Activated naive CD4-positive, alpha-beta T cell treated with Interleukin-2 at 50 U/mL for 16 hours (primary cell): ENCODE measurements at places on chromosomes 16 and 17.

DNA sequence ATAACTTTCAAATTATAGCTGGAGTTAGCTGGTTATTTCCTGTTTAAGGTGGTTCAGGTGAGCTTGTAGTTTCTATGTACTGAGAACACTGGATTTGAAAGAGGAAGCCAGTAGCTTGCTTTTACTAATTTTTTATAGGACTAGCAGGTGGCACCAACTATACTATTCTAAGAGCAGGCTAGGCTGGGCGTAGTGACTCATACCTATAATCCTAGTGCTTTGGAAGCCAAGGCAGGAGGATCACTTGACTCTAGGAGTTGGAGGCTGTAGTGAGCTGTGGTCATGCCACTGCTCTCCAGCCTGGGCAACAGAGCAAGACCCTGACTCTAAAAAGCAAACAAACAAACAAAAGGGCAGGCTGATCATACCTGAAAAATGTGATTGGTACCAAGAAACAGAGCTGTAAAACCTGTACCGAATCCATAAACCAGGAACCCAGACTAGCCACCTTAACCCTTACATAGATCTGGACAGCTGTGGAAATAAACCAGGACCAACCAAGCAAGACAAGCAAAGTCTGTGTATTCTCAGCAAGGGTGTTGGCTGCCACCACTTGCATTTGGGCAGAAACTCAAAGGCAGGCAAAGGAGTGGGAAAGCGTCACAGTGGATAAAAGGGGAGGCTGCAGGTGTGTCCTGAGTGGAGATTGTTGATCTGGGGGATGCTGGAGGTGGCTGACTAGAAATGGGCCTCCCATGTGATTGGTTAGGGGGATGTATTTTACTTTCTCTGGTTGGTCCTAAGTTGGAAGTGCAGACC lies 36.3 kb downstream of the SLC47A1 start:
- no peak for DNase-seq

DNA sequence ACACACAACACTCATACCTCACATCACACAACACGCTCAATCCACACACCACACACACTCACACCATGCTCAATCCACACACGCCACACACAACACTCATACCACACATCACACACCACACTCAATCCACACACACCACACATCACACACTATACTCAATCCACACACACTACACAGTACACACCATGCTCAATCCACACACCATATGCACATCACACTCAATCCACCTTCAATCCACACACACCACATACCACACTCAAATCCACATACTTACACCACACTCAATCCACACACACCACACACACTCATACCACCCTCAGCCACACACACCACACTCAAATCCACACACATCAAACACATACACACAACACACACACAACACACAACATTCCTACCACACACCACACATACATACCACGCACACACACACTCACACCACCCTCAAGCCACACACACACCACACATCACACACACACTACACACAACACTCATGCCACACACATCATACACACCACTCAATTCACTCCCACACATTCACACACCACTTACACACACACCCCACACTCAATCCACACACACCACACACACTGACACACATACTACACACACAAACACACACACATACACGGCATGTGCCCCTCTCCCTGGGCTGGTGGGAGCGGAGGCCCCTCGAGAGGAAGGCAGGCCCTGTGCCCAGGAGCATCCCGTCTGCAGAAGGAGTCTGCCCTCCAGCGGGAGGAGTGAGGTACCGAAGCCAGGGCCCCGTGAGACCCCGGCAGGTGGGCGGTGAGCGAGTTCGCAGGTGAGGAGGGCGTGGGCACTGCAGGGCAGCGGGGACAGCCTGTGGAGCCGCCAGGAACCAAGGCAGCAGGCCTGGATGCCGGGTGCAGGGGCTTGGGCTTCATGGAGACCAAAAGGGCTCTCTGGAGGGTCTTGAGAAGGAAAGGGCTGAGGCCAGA lies 33.1 kb upstream of the RPTOR start:
- no peak for DNase-seq

DNA sequence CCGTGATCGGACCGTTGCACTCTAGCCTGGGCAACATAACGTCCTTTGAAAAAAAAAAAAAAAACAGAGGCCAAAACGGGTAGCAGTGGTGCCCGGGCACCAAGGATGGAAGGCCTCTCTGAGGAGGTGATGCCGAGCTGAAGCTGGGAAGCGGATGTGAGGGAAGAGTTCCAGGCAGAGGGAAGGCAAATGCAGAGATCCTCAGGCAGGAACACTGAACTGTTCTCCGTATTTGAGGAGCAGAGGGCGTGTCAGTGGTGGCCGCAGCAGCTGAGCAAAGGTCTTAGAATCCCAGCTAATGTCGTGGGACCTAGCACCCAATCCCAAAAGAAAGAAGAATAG lies 656 bp upstream of the KCTD13 start:
- no peak for DNase-seq

DNA sequence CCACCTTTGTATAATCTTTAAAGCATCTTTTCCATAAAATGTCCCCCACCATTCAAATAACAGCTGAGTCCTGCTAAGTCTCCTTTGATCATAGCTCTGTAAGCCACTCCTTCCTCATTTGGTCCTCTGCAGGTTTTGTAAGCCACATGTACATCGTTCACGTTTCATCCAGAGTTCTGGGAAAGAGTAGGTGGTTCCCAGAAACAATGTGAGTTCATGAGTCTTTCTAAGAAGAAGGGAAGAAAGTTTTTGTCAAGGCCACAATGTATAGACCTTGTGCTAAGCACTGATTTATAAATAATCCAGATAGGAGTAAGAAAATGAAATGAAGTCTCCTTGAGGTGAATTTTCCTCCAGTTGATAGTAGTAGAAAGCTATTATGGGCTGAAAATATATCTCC lies 8.7 kb upstream of the ANKS4B start:
- no peak for DNase-seq

DNA sequence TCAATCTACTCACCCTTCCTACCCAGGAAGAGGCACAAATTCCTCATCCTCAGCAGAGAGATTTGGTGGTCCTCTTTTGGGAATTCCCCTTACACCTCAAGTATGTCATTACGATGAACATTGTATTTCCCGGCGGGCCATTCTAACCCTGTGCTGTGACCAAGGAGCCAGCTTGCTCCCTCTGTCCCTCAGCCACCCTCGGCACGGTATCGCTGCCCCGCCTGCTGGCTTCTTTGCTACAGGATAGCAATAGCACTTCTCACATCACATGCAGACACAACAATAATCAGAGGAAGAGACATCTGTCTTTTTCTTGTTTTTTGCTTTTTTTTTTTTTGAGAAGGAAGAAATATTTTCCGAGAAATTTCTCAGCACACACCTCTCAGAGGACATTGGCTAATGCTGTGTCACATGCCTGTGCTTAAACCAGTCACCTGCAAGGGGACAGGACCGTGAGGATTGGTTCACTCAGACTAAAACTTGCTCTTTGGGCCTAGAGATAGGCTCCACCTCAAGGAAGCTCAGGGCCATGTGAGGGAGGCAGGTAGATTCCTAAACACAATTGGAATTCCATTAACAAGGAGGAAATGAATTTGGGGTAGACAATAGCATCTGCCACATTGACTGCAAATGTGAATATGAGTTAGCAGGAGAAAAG lies 41.2 kb downstream of the TMC5 start:
- no peak for DNase-seq
